ENCODE measurements at places on chromosomes 4 and X.

DNA sequence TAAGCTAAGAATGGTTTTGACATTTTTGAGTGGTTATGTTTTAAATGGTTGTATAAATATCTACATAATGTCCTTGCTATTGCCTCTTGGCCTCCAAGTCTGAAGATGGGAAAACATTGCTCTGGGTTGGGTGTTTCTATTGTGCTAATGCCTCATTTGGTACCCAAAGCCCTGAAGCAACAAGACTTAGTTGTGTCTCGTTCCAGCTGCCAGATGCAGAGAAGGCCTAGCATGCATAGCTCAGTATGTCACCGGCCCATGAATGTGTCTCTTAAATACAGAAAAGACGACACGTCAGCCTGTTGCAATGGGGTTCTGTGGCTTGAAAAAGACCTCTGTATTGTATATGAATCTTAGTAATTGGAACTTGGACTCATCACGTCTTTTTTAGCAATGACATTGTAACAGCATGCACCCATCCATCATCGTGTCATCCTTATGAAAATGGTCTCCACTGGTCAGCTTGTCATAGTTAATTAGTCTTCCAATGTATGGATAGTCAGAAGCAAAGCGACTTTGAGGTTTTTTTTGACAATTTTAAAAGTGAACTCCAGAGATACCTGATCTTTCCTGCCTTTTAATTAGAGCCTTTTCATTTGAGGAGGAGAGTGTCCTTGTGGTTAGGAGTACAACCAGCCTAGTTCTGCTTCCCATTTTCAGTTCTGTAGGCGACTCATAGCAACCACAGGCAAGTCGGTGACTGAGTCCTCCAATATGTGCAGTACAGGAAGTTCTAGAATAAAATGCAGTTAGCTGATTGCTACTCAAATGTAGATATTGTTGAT lies 126.4 kb upstream of the GATB start:
- DNase-seq, result no peak

DNA sequence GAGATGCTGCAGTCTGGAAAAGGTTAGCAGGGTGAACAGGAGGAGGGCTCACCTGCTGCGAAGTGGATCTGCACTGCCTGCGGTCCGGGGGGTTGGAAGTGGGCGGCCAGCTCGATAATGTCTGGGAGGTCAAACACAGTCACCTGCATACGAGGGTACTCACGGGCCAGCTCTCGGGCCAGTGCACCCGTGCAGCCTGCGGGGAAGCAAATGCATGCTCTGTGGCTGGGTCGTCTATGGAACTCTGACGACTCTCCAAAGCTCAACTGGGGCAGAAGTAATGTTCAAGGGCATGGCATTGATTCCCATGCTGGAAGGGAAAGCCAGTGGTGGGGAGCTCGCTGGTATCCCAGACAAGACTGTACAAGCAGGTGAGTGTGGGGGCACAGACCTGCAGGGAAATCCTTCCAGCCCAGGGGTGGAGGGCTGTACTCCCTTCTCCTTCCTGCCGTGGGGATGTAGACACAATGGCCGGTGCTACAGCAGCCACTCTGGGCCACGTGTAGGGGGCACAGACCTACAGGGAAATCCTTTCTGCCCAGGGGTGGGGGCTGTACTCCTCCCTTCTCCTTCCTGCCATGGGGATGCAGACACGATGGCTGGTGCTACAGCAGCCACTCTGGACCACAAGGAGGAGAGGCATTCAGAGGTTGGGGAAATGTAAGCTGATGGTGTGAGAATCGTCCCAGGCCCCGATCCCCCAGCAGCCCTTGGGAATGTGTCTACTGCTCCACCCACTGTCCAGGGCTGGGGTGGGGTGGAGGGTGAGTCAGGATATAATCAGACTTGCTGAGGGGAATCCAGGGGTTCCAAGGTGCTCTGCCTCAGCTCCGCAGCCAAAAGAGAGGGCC lies 26.2 kb upstream of the SLC25A6 start:
- no peak for DNase-seq

GRCh38 chr4:68366600-68366999 lies 16.7 kb upstream of the YTHDC1 start:
- DNase-seq, result no peak

GRCh38 chr4:151690876-151691275 lies 69.9 kb downstream of the GATB start:
- DNase-seq, result no peak

DNA sequence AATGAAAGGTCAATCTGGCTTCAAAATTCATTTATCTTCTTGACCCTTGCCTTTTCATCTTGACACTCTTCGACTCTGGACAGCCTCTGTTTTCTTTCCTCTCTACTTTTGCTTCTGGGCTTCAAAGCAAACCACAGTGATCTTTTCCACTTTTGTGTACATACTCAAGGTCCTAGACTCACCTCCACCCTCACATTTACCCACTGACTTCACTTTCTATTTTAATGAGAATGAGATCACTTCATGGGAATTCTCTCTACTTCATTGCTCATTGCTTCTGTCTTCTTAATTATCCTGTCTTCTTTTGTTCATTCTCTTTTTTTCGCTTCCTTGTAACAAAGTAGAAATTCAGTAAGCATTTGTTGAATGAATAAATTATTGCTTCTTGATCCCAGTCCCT lies 330.1 kb upstream of the HAND2 start:
- DNase-seq, result no peak

GRCh38 chr4:100188829-100189228 lies 1.4 kb downstream of the DDIT4L start:
- DNase-seq, result no peak

DNA sequence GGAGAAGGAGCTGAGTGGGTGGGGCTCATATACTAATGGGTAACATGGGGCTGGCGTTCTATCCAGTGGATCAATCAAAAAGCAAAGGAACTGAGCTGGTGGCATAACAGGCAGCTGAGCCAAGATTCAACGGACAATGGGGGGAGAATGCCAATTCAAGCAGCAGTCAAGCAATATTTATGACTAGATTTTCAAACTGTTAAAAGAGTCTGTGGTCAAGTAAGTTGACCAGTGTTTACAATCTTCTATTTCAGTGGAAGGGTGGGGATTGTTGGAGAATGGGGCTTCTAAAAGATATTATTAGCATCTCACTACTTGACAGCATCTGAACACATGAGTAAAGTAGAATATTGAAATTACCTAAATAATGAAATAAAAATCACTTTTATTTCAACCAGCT lies 64.9 kb upstream of the SCRG1 start:
- no peak for DNase-seq

DNA sequence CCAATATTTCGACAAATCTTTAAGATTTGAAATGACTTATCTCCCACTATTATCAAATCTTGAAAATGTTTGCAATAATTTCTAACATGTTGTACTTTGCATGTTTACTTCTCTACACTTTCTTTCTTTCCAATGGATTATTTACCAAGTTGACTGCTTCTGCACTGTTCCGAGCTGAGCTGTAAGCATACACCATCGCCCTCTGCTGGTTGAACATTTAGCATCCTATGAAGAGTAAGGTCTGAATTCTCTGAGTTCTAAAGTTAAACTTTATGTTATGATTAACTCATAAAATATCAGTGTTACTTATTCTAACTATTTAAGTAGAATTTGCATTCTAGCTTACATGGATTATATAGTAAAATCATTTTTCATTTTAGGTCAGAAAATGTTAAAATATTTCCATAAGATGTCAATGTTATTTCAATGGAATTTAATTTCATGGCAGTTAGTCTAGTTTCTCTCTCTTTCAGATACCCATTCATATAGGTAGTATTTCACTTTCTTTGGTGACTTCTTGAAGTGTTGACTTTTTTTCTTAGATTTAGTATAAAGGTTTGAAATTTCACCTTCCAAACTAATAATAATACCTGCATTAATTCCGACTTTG lies 137.4 kb downstream of the DKK2 start:
- DNase-seq, result peak; percentile 4

DNA sequence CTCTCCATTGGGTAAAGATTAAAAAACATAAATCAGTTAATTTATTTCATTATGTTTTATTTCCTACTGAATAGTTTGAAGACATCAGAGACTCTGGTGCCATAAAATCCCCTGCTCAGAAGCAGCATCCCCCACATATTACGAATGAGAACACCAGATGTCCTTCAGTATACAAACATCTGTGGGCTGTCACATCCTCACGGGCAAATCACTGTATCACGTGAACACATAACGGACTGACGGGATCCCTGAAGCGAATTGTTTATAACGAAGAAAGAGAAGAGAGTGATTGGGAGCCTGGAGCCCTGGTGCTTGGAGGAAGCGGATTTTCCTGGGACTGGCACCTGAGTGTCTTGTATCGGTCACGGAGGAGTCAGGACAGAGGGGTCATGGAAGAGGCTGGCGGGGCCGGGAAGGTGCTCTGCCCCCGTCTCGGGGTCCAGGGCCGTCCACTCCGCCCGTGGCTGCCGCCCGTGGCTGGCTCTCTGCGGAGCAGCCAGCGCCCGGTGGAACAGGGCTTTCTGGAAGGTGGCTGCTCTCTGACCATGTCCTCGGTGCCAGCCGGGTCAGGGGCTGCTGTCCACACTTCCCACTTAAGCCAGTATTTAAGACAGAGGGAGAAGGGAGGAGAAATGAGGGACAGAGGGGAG lies 452.7 kb upstream of the FAT1 start:
- DNase-seq, result no peak

DNA sequence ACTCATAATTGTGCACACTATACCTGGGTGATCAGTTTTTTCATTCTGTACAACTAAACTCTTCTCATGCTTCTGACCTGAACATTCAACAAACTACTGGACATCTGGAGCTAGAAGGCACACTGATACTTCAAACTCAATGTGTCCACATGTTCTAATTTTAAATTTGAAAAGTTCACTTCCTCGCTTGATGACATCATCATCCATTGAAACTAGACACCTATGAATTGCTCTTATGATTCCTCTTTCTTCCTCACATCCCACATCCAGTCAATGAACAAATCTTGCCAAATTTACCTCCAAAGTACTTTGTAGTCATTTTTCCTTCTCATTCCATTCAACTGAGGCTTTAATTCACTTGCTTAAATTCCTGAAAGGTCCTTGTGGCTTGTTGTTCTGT lies 549.4 kb downstream of the GALNTL6 start:
- DNase-seq, result no peak

- DNase-seq, result no peak
Measured at GRCh38 chr4:26985873-26986272, 125.2 kb downstream of the STIM2 start.

DNA sequence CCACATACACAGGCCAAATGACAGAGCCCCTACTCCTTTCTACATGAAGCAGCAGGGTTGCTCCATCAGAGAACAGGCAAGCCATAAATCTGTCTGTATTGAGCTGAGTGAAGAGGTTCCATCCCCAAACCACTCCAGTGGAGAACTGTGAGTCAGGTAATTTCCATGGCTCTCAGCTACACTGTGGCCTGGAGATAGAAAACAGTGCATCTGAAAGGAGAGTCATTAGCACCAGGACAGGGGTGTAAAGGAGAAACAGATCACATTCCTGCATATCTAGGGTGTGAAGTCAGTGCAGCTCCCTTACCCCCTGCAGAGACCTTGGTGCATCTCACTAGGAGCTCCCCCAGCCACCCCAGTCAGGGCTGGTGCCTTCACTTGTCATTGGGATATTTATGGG lies 314.7 kb downstream of the CHIC1 start:
- no peak for DNase-seq

GRCh38 chr4:181793096-181793495 lies 450.1 kb upstream of the TENM3 start:
- no peak for DNase-seq

GRCh38 chrX:53456254-53456653 lies 22.1 kb upstream of the HSD17B10 start:
- no peak for DNase-seq

- DNase-seq, result no peak
Measured at GRCh38 chr4:60404027-60404426, 796.1 kb upstream of the ADGRL3 start.

- no peak for DNase-seq
Measured at GRCh38 chr4:100084892-100085291, 105.4 kb downstream of the DDIT4L start.

DNA sequence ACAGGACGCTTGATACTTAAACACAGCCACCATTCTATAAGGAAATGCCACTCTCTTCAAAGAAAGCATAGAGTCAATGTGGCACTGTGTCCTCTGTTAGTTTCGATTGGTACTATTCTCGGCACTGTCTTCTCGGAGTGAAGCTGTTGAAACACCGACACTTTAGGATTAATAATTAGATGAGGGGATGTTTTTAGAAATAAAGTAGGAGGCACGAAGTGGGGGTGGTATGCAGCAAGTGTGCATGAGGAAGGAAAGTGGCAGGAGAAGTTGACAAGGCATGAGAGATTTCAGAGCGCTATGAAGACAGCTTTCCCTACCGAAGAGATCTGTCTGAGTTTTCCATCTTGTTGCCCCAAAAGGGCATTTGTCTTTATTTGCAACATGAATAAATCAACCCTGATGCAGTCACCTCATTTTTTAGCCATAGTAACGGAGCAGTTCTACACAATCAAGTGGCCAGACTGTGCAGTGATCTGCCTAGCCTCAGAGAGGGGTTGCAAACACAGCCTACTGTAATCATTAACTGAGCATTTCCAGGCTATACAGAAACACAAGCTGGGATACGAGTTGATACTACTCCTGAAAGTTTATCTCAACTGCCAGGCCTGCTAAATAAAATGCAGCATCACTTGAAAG lies 8.3 kb downstream of the GPRIN3 start:
- DNase-seq, result no peak

DNA sequence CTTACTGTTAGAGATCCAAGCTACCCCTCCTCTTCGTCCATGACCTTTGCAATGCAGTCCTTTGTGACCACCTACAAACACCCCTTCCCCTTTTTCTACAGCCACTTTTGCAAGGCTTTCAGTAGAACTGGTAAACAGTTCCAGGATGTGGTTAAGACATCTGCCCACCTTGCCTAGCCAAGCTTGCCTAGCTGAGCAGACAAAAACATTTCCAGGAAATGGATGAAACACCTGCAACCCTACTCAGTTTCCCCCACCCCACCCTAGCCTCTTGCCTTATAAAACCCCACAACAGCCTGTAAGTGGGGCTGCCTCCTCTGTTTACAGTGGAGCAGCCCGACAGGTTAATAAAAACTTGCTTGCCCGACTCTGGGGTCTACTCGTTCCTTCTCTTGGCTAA lies 133.8 kb downstream of the ZC4H2 start:
- no peak for DNase-seq

- no peak for DNase-seq
Measured at GRCh38 chr4:55399581-55399980, 3.8 kb downstream of the TMEM165 start.

- no peak for DNase-seq
Measured at GRCh38 chr4:150316332-150317205, 238.3 kb downstream of the DCLK2 start.

DNA sequence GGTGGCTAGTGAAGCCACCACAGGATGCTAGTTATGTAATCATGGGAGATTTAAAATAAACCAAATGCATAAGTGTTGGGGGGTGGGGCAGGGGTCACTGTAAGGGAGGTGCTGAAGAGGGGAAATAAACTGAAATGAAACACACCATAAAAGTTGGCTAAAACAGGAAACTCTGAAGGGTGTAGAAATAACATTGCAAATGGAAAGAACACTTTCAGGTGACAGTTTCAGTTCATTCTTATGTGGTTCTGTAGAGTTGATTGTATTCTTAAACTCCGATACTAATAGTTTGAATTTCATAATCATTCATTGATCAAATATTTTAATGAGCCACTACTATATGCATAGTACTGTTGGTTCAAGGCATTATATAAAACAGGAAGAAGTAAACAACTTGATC lies 80.1 kb downstream of the HDAC8 start:
- DNase-seq, result no peak

Measured in GM19239 (cell line).